Head of caudate nucleus (tissue), 42 donors: ENCODE measurements at places on chromosomes 2 and 18.

GRCh38 chr2:223837287-223838061 lies at the start of gene AP1S3:
TSS of gene AP1S3 (minus strand) at chr2:223837582. CDS start at chr2:223837450, 132 bp downstream.
- peak; percentile 58 for DNase-seq

DNA sequence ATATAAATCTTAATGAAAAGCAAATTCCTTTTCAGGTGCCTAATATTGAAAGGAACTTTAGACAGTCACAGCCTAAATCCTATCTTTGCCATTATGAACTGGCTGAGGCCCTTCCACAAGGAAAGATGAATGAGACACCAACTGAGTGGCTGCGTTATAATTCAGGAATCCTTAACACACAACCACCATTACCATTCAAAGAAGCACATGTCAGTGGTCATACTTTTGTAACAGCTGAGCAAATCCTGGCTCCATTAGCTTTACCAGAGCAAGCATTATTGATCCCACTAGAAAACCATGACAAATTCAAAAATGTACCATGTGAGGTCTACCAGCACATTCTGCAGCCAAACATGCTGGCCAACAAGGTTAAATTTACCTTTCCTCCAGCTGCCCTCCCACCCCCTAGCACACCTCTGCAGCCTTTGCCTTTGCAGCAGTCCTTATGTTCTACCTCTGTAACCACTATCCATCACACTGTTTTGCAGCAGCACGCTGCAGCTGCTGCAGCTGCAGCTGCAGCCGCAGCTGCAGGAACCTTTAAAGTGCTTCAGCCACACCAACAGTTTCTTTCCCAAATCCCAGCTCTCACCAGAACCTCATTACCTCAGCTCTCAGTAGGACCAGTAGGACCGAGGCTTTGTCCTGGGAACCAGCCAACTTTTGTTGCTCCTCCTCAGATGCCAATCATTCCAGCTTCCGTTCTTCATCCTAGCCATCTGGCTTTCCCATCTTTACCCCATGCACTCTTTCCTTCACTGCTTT lies 340.1 kb downstream of the ZNF804A start:
- no peak for DNase-seq

DNA sequence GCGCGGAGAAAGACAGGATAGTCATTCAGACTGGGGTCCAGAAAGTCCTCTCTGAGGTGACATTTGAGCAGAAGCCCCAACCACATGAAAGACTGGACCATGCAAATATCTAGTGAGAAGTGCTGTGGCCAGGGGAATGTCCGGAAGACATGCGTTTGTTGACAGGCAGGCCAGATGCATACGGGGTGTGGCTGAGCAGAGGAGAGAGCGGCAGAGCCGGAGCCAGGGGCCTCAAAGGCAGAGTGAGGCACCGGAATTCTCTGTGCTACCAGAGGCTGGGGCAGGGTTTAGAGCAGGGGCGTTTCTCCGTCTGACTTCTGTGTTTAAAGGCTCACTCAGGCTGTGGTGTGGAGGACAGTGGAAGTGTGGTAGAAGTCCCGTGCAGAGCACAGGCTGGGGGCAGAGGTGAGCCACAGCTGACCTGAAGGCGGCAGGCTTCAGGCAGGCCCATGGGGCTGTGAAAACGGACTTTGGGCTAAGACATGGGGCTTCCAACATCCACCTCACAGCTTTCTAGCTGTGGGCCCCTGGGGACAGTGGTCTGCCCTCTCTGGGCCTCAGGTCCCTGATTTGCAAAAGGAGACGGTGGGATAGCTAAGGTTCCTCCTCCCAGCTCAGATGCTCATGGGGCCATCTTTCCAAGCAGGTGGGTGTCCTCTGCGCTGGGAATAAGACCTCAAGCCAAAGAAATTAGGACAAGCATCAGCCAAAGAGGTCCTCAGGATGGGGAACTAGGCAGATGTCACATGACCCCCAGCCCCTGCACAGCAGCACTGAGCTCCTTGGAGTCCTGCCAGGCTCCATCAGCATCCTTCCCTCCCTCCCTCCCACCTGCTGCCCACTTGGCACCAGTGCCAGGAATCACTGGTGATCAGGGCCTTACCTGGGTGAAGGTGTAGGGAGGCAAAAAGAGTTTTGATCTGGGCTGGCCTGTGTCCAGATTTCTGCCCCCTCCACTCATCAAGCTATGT lies 11.2 kb downstream of the RUFY4 start:
- DNase-seq: no peak

DNA sequence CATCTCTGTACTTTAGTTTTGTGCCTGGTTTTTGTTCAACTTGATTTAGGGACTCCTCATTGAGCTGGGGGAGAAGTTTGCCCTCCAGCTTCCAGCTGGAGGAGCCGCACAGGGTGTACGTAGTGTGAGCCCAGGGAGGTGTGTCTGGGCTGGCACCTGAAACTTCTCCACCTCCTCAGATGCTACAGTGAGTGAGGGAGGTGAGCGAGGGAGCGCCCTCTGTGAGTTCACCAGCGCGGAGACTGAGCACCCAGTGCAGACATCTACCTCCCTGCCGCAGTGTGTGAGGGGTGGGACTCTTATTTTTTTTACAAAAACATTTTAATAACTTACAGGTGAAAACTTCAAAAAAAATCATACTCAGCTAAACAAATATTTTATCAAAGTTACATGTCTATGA lies 204.2 kb upstream of the HS6ST1 start:
- DNase-seq: no peak

- no peak for DNase-seq
These were observed 85.5 kb downstream of the AGPS start for GRCh38 chr2:177478029-177478428.

DNA sequence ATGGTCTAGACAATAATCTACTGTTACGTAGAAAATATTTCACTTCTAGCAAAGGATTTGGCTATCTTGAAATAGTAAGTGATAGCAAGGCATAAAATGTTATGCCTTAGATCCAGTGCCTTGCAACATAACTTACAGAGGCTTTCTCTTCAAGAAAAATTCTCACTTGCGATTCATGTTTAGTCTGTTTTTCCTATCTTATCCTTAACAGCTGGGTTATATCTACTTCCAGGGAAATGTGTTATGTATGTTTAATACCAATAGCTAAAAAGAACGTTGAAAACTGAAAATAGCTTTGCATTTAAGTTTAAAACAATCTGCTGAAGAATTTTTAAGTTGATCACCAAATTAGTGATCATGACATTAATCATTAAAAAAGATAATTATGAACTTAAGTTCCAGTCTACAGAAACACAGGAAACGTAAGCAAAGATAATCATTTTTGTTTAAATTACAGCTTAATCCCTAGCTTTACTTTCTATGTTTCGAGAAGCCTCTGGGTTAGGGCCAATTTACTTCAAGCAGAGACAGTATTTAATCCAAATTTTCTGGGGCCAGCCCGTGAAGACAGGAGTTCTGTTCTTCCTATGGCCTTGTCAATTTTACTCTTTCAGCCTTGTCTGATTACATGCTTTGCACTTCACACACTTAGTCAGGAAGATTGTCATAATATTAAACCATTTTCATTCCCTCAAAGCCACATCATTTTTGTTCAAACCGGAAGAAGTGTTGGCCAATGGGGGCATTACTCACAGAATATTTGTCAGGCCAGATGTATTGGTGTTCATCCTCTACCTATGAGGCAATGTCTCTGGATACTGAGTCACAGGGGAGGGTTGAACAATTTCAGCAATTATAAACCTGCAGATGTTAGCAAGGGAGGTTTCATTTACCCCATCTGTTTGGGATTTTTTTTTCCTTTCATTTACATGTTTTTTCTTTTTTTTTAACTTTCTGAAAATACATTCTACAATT lies 1132.9 kb upstream of the ZEB2 start:
- no peak for DNase-seq

DNA sequence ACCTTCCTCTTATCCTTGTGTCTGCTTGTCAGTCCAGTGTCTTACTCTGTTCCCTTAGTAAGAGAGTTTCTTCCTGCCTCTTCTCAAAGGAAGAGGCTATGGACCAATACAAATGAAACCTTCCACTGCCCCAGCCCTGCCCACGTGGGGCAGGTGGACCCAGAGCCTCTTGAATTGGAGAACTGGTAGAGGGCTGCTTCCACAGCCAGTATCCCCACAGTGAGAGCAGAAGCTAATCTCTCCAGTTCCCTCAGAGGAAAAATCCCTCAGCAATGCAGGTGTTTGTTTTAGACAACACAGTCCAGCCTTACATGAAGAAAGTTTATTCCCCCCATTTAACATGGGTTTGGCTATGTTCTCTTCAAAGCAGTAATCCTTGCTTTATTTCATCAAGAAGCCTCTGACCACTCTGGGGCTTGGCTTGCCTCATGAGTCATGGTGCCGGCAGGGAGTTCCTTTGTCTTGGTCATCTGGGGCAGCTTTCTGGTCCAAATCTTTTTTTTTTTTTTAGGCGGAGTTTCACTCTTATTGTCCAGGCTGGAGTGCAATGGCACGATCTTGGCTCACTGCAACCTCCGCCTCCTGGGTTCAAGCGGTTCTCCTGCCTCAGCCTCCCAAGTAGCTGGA lies 6.5 kb upstream of the CYBRD1 start:
- no peak for DNase-seq

- no peak for DNase-seq
These were observed 39.4 kb upstream of the ATL2 start for GRCh38 chr2:38416296-38417036.

- no peak for DNase-seq
These were observed 146.4 kb upstream of the HAAO start for GRCh38 chr2:42938671-42939370.

- peak; percentile 97 for DNase-seq
These were observed at the start of gene IER3IP1 for GRCh38 chr18:47175898-47176575. TSS of gene IER3IP1 (minus strand) at chr18:47176364. CDS start at chr18:47176277, 87 bp downstream.

DNA sequence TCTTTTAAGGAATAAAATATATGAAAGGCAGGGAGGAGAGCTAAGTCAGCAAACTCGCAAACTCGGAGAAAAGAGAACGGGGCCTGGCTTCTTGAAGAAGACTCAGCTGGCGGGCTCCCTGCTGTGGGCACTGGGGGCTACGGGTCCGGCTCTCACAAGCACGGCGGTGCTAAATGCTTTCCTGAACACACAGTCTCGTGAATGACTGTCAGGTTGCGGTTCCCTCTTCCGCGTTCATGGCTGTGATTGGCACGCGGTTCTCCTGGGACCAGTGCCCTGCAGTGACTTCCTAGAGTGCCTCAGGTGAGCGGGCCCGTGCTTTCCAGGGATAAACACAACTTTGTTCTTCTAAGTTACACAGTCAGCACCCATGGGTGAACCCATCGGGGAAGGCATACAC lies 208.4 kb downstream of the HDAC4 start:
- DNase-seq: peak; percentile 26

GRCh38 chr18:68060871-68061270 lies 544.4 kb upstream of the DSEL start:
- DNase-seq: no peak

- DNase-seq: no peak
These were observed 127.4 kb downstream of the CACNB4 start for GRCh38 chr2:151971301-151972051.

DNA sequence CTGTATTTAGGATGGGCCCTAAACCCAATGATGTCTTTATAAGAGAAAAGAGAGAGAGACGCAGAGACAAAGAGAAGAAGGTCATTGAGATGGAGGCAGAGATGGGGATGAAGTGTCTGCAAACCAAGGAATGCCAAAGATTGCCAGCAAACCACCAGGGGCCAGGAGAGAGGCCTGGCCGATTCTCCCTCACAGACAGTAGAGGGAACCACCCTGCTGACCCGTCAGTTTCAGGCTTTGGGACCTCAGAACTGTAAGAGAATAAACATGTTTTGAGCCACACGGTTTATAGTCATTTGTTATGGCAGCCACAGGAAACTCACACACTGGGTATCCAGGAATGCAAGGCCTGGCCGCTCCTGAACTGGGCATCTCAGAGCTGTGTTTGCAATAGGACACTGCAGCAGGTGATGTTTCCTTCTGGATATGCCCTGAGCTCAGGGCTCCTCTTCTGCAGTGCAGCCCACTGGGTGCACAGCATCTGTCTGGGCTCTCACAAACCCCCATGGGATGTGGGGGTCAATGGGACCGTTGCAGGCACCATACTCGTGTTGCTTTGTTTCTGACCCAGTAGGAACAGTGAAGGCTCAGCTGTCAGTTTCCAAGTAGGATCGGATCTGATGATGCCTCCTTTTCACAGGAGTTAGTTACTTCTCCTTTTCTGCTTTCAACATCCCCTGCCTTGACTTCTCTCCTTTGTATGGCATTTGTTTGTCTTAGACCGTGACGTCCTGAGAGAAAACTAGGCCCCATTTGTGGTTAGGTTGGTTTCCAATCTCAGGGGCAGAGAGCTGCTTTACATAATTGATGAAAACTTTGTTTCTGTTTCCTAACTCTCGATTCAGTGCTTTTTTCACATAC lies 20.8 kb downstream of the PTPN18 start:
- DNase-seq: no peak

DNA sequence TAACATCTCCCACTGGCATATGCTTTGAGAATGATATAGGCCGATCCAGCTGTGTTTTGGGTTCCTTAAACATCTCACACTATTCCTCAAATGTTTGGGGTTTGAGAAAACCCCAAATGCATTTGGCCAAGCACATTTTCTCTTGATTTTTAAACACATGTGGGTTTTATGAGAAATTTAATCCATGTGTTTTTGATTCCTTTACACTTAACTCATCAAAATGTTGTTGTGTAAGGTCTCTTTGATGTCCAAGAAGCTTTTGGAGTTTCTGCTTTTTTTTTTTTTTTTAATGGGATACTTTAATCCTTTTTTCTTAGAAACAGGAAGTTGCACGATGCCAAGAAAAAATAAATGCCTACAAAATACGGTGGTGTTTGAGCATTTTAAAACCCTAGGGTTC lies 339.8 kb upstream of the TCF4 start:
- DNase-seq: no peak

- DNase-seq: peak; percentile 51
These were observed 591 bp downstream of the SLC16A14 start for GRCh38 chr2:230068016-230068650.

DNA sequence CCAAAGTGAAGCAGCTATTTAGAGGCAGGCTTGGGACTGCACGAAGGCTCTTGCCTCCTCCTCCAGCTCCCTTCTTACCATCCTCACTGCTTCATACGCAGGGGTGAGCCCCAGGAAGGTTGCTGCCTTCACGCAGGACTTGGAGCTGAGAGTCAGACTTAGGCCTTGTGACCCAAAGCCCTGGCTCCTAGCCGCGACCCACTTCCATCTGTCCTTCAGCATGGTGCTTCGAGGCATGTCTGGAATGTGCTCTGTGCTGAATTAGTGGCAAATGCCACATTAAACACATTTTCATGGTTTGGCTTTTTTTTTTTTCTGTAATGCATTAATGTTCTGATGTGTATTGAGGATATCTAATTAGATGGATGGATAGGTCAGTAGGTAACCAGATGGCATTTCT lies 37.5 kb downstream of the ITGB1BP1 start:
- DNase-seq: no peak

DNA sequence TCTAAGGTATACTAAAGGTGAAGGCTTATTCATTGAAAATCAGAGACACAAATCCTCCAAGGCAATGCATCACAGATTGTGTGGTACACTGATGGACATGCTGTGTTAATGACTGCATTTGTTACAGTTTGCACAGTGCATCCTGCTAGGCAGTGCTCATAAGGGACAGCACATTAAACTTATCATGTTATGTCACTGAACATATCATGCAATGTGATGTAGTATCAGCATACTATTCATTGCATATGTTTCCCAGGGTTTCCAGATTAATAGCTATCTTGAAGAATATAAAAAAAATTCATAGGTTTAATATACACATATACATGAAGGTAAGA lies 225.3 kb downstream of the NCKAP5 start:
- DNase-seq: no peak
